ENCODE measurements at places on chromosomes 6 and 20.
A peak's percentile ranks its signal among the peaks of the same experiment; 100 is the strongest.

DNA sequence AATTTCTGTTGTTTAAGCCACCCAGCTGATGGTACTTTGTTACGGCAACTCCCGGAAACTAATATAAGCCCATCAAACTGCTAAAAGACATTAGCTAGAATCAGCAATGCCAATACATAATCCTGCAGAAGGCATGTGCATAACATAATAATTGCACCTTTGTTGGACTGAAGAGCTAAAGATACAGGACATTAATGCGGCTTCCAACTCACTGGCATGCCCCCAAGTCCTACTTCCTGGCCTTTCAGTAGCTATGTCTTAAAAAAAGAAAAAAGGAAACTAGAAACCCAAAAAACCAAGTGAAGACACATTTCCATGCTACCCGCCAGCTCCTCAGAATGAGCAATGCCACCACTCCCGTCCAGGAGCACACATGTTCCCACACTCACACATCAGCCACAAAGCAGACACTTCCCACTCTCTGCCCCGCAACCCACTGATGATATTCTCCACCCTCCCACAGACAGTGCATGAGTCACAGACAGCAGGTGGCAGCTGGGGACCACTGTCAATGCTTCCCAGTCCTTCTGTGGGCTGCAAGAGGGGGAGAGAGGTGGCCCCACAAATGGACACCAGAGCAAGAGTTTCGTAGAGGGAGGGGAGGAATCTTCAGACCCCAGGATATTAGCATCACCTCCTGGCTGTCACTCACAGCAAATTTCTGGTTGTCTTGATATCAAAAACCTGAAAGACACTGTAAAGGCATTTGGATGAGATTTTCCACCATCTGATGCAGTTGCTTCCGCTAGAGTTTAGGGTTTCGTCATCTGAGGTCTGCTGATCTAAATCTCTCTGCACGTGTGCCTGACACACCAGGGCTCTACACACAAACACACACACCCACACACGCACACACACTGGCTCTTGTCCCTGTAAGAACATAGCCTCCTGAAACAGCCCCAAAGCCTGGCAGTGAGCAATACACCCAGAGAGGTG, 32.8 kb downstream of the GFOD1 start:
- peak; percentile 81 for DNase-seq

DNA sequence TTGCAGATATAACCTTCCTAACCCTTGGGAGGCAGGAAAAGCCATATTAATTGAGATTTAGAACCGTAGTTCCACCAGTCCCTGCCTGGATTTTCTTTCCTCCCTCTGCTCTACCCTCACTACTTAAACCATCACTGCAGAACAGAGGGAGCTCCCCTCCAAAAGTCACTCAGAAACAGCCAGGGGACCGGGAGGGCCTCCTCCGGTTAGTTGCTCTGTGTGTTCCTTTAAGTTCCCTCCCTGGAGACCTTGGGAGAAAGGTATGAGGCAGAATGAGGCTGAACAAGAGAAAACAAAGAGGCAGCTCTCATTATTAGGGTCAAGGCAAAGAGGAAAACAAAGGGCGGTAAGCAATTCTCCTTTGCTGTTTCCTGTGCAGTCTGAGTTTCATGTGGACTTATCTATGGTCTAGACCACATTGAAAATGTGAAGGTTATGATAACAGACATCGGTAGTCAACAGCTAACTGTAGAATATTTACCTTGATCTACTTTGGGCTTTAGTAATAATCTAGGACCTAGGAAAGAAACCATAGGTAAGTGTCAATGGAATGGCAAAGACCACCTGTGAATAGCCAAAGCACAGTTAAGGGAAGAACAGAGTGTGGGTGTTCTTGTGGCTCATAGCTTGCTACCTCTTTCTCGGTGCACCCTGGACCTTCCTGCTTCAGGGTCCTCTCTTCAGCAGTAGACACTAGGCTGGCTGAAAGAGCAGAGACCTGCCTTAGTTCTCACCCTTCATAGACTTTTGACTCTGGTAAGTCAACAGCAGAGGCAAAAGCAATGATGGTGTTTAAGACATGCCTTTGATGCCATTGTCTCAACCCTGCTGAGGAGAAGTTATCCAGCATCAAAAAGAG, 250.9 kb upstream of the CITED2 start:
- no peak for DNase-seq

GRCh38 chr6:148720897-148721296, 25.9 kb upstream of the UST start:
- DNase-seq = no peak

- no peak for DNase-seq
Measured at GRCh38 chr20:49395183-49395582, 87.3 kb downstream of the KCNB1 start.

DNA sequence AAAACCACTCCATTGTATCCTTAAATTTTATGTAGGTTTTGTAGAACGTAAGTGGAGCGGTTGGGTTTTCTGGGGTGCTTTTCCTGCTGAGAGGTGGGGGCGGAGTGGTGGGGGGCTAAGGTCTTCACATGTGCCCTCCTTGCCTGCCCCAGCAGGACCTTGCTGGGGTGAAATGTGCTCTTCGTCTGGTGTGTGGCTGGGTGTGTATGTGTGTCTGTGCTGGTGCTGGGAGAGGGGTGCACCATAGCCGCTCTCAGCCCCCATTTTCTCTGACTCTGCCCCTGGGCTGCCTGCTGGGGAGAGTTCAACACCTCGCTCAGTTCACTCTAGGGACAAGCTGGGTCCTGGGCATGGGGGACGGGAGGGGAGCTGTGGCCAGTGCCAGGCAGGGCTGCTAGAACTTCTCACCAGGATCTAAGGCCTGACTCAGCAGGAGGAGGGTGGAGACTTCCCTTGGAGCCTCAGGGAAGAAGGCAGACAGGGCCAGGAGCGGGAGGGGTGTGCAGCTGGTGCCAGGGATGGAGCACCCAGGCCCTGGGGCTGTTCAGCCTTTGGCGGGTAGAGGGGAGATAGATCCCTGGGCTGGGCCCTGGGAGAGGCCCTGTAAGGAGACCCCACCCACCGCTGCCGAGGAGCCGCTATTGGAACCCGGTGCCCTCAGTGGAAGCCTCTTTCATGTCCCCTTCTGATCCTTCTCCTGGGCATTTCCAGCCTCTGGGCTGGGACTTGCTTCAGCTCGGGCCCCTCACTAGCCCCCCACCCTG, 4.8 kb downstream of the SOX18 start:
- no peak for DNase-seq

- DNase-seq = no peak
Measured at GRCh38 chr6:71268735-71269437, 19.7 kb upstream of the OGFRL1 start.

- DNase-seq = no peak
Measured at GRCh38 chr20:6240059-6240458, 117.2 kb upstream of the FERMT1 start.

DNA sequence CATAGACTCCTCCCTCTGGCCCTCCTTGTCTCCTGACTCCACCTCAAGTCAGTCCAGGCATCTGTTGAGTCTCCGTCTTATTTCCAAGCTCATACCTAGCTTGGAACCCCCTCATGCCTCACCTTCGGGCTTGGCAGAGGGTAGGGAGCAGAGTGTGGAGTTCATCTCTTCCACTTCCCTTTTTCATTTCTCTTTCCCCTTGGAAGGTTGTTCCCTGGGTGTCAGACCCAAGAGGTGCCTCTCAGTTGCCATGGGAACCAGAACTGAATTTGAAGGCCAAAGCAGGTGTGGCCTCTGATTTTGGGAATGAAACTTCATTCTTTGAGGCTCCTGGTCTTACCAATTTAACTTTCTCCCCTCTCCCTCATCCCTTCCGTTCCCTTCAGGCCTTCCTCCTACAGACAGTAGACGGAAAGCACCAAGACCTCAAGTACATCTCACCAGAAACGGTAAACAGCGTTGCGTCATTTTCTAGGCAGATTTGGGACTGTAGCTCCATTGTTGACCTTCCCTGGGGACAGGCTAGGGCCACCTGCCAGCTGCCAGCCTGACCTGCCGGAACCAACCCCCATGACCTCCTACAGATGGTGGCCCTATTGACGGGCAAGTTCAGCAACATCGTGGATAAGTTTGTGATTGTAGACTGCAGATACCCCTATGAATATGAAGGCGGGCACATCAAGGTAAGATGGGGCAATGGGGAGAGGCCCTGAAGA, 6.6 kb downstream of the CDC25B start:
- no peak for DNase-seq

DNA sequence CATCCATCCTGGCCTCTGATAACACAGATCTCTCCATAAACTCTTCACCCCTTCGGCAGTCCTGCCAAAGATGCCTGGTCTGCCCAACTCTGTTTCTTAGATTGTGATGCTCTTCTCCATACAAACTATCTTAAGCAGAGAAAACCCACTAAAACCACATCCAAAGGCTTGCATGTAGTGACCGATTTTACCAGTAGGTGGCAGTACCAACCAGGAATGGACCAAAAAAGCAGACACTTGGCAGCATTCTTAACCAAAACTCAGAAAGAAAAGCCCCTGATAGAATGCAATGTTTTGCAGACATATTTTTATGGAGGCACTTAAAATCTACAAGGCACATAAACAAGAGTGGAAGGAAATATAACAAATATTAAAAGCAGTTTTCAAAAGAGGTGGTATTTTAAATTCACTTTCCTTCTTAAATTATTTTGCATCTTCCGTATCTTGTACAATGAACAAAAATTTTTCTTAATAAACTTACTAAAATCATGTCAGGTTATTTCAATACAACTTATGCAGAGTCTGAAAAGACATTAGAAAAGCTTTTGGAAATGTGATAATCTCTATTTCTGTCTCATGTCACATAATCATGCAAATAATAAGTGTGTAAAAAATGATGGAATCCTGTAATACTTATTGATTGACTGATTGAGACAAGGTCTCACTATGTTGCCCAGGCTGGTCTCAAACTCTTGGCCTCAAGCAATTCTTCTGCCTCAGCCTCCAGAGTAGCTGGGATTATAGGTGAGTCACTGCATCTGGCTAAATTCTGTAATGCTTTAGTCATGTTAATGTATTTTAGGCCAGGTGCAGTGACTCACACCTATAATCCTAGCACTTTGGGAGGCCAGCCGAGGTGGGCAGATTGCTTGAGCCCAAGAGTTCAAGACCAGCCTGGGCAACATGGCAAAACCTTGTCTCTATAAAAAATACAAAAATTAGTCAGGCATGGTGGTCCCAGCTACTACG, 29.4 kb downstream of the LRP11 start:
- peak; percentile 52 for DNase-seq

DNA sequence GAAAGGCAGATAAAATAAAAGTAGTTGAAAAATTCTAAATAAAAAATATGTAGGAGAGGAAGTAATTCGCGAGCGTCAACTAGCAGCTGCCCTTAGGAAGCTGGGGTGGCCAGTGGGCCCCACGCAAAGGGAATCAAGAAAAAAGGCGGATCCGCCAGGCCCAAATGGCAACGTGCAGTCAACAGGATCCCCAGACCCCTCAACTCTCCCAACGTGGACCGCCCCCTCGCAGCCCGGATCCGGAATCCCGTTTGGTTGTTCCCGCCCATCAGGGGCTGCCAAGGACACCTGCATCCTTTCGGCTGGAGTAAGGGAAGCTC, 296 bp downstream of the DZANK1 start:
- DNase-seq = no peak

DNA sequence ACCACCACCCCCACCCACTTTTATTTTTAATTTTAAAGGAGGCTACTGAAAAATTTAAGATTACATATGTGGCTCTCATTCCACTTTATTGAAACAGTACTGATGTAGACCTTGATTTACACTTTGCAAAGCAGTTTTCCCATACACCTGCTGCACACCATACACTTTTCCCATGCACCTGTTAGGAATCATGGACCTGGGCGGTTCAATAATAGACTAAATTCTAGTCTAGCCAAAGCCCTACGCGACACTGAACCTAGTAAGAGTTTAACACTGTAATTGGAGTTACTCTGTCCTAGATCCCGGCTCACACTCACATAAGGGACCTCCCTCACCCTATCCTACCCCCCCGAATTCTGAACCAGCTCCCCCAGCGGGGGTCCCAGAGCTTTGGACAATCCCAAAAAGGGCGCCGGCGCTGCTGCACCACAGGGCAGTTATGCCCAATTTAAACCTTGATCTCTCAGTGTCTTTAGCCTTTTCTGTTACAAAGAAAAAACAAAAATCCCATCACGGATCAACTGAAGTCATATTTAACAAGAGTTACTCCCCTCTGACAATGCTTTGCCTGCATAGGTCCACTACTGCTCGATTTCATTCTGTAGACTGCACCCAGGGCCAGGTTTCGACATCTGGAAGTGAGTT, 2.4 kb upstream of the GCLC start:
- DNase-seq = no peak

GRCh38 chr6:14259594-14260152, 142.1 kb downstream of the CD83 start:
- DNase-seq = no peak

DNA sequence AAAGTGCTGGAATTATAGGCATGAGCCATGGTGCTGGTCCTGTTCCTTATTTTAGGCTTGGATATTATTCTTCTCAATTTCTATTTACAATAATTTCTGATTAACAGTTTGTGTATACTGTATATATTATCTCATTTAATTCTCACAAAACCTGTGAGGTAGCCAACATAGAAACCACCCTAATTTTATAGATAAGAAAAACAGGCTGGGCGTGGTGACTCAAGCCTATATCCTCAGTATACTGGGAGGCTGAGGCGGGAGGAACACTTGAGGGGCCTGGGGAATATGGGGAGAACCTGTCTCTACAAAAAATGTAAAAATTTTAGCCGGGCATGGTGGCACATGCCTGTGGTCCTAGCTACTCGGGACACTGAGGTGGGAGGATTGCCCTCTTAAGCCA, 3.8 kb upstream of the AFG1L start:
- DNase-seq = no peak

- DNase-seq = no peak
Measured at GRCh38 chr20:48828734-48829460, 1.1 kb upstream of the PREX1 start.

DNA sequence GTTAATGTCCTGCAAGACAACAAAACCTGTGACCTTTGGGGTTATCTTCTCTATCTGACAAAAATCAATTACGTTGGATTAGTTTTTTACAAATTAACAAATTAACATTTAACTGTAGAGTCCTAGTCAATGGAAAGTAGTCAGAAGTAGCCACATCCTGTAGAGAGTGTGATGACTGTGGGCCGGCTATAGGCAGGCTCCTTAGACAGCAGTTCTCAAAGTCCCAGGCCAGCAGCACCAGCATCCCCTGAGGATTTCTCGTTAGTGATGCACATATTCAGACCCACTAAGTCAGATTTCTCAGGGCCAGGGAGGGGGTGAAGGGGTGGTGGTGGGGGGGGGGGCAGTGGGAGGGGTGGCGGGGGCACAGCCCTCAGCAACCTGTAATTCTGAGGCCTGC, 37.2 kb downstream of the ZNF341 start:
- DNase-seq = no peak

DNA sequence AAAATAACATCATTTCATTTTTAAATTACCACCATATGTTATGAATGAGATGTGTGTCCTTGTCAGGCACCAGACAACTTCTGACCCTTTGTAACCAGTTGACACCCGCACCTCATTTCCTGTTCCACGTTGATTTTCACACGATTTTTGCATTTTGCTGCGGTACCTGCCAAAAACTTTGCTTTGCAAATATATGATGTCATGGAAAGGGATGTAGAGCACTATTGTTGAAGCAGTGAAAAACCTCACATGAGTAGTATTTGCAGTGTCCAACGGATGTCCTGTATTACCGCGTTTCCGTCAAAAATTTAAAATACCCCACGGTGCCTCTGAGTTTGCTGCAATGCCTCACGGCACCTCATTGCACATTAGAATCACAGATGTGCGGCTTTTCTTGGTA, 115.6 kb downstream of the MTHFD1L start:
- no peak for DNase-seq

GRCh38 chr6:150346346-150346745, 22.5 kb upstream of the IYD start:
- no peak for DNase-seq

Measured in CD4-positive, alpha-beta T cell treated with Interleukin-15 for 1 hour (primary cell).